Ecto neural progenitor cell (in vitro differentiated cells): ENCODE measurements at places on chromosomes 5 and 9.

- DNase-seq: no peak
These were observed 198.5 kb downstream of the DNAH5 start for GRCh38 chr5:13746026-13746425.

DNA sequence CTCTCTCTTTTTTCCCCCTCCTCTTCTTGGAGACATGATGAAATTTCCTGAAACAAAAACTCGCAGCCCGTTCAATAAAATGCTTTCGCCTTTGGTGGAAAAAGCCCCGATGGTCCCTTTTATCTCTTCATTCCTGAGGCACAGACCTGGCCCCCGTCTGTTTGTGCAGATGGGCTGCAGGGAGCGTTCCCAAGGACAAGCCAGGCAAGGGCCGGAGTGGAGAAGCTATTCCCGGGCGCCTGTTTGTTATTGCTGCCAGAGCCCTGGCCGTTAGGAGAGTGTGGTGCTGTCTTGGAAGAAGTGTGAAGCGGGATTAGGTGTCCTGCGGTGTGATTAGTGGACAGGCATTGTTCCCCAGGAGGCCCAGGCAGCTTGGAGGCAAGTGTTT, 71.9 kb downstream of the SMIM23 start:
- peak; percentile 76 for DNase-seq

- DNase-seq: peak; percentile 76
These were observed 35.9 kb upstream of the HSPA9 start for GRCh38 chr5:138610918-138611677.

- DNase-seq: no peak
These were observed 74.2 kb upstream of the SPOCK1 start for GRCh38 chr5:137573376-137573775.

DNA sequence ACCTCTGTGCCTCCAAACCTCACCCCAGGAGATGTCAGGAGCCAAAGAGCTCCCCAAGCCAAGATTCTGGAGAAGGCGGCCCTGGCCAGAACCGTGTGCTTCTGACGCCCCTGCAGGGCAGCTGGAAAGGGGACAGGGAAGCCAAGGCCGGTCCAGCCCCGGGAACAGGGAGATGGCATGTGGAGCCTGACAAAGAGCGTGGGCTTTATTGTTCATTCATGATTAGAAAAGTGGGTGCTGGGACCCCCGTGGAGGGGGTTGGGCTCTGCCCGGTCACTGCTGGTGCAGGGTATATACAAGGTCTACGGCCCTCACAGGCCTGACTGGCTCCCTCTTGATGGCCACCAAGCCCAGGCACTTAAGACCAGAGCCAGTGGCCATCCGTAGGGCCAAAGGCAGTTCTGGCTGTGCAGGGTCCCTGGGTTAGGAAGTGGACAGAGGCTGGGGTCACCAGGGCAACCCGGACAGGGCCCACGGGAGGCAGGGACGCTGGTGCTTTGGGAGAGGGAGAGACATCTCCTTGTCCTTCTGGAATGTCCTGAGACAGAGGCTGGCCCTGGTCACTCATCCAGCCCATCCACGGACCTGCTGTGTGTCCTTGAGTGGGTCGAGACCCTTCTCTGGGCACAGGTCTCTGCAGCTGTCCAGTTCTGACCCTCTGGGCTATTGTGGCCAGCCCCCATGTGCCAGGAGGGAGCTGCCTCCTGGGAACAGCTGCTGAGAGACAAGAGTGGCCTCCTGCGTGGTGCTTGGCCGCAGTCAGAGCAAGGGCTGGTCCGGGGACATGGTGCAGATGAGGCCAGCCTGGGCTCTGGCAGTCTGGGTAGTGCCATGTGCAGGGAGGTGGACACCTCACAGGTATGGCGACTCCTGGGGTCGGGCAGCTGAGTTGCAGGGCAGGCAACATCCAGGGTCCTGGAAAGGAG, 12.5 kb downstream of the NINJ1 start:
- no peak for DNase-seq

GRCh38 chr9:121529237-121529987, 29.8 kb upstream of the GGTA1 start:
- DNase-seq: no peak

DNA sequence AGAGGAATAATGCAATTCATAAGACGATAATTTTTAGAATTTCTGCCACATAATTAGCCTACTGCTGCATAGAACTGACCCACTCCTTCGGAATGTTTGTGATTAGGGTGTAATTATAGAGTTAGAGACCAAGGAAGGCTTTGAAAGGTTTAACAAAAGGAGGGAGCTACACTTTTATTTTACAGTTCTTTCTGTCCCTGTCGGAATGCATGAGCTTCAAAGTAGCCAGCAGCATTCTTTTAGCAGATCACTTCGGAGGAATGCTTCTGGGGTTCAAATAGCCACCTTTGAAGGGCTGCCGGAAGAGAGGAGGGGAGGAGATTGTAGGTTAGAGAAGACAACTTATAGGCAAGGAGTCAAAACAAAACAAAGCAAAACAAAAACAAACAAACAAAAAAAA, 168.1 kb downstream of the GRIA1 start:
- DNase-seq: no peak

- no peak for DNase-seq
These were observed 9.4 kb upstream of the GALNT10 start for GRCh38 chr5:154181161-154181560.
